ENCODE measurements at places on chromosomes 1 and 21.

- no peak for DNase-seq
Measured at GRCh38 chr1:39326836-39327235, 122.3 kb downstream of the MACF1 start.

DNA sequence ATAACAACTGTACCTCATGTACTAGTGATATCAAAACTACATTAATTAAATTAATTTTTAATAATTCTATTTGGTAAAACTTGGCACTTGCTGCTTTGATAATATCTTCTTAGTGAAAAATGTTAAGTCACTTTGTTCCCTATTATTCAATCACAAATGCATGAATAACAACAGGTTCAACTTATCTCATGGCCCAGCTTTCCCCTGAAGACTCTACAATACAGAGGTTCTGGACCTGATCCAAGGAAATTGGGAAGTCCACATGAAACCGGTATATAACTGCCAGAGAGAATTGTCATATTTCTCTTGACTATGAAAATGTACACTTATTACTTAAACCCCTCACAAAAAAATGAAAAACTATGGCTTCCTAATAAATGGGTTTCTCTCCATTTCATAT lies 33.9 kb upstream of the PTPRC start:
- DNase-seq = no peak

DNA sequence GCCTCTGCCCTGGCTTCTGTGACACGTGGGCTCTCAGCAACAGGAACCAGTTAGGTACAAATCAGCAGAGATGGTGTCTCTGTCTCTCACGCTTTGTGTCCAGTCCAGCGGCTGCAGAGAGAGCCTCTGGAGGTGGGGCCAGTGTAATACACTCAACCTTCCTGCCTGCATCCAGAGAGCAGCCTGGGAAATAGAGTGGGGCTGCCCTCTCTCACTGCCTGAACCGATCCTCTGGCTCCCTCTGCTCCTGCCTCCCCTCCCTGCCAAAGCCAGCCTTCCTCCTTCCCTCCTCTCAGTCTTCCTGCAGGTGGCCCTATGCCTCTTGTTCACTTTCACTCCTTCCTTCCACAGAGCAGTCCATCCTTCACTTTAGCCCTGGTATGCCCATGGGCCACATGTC lies at the start of gene ZNF648:
Gene ZNF648, minus strand, starts transcription at position 119 of the 400 bp plus-strand sequence. CDS start 3,702 bp downstream, outside the sequence.
- DNase-seq = no peak

GRCh38 chr21:40436261-40436660 lies 410.7 kb downstream of the DSCAM start:
- no peak for DNase-seq

GRCh38 chr1:85282424-85282823 lies 6.0 kb upstream of the BCL10 start:
- no peak for DNase-seq

DNA sequence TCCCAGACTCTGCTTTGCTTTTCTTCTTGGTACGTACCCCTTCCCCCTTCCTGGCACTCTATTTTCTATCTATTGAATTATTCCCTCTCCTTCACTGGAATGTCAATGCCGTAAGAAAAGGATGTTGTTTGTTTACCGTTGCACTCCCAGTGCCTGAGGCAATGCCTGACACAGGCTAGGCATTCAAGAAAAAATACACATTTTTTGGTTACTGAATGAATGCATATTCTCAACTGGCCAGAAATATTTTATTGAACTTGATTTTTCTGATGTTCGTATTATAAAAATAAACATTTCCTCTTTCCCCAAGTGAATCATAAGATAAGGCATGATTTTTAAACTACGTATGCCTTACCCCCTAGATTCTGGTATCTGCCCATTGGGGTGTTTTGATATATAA lies 41.2 kb downstream of the GNG12 start:
- no peak for DNase-seq

DNA sequence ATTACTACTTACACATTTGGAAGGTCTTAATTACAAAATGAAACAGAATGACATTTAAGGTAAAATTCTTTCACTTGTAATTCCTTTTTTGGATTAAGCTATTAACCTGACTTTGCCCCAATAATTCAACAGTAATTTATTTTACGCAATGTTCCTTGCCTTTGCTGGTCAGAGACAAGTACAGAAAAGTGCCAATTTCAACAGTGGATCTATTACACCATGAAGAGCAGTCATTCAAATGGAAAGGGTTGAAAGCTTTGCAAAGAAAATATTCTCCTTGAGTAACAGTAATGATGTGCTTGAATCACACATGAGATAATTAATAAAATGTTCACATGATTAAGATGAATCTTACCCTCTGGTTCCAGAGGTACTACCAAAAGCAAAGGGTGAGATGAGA lies 84.7 kb downstream of the APP start:
- DNase-seq = no peak

Measured in tibial artery (tissue), 4 donors.